ENCODE measurements at places on chromosomes 2 and 18.

DNA sequence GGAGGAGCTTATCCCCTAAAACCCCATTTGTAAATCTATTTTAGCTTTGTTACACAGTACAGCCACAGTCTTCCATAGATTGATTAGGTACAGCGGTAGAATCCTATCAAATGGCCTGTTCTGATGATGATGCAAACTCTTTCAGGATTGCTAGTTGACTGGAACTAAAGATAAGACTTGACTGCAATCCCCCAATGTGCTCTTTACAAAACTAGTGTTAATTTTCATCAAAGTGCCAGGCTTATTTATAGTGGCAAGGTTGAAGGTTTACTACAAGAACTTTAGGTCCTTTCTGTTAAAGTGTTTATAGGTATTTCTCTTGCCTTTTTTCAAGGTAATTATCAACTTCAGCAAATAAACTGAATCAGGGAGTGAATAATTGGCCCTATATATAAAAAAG is 9.0 kb upstream of the OTX1 start:
- no peak for DNase-seq

- no peak for DNase-seq
Observed at GRCh38 chr2:53826587-53827397, 33.0 kb downstream of the GPR75 start.

DNA sequence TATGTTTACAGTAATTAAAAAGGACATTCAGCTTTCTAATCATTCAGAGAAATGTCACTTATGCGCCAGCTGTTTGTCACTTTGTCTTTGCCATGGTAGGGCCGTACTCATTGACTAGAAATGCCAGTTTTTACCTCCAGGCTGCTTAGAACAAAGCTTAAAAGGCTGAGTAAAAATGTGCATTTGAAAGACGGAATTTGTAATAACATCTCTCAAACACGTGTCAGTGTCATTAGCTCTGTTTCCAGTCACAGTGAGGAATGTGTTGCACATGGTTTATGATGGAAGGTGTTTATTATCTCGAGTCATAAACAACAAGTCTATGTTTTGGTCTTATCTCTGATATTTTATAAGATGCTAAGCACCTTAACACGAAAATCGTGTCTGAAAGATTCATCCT is 118.2 kb downstream of the SNTG2 start:
- no peak for DNase-seq

DNA sequence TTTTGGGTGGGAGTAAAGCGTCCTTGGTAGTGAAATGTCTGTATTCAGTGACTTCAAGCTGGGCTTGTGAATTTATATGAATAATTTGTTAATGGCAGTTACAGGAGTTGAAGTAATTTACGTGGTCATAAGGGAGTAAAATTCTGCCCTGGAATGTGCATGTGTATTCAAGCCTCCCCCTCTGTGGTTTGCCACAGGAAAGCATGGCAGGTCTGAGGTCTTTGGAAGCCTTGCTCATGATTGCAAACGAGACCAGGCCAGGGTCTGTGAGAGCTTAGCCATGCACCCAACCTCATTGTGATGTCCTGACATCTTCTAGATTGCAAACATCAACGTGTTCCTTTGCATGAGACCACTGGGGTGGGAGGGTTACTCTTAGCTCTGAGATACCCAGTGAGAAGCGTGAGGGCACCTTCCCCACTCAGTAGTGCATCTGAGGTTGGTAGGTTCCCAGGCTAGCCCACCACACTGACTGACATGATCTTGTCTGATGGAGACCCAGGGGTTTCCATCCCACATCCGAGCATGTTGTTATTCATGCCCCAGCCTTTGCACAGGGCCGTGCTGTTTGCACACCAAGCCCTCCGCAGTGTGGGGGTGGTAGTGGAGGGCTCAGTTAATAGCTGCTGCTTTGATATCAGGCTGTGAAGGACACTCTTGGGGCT is 216.5 kb downstream of the KLHL29 start:
- DNase-seq: no peak

GRCh38 chr2:58341047-58341446 is 99.9 kb upstream of the FANCL start:
- no peak for DNase-seq

DNA sequence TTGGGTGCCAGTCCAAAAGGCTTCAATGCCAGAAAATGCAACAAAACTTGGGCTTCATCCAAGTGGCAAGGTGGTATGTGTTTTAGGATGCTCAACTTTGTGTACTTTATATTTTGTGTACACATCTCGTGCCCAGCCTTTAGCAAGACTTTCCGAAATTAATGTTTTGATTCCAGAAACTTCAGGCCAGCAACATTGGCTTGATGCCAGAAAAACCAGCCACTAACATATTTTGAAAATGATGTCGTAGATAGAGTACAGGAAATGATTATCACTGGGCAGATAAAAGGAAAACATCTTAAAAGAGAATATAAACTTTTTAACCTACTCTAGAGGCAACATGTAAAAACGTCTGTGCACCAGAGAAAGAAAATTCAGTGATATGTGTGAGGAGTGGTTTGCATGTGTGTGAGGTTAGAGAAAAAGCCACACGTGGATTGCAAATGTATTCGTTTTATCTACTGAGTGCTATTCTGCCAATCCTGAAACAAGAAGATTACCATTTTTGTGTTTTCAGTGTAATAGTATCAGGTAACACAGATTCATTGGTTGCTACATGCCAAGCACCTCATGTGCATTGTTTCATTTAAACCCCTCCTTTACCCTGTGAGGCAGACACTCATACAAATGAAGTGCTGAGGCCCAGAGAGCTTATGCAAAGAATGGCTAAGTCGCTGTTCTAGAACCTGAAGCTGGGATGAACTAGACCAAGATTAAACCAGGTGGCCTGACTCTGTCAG is 264.8 kb downstream of the C1D start:
- DNase-seq: no peak

Data from HEK293T (cell line).